ENCODE measurements at places on chromosomes 3 and 15. TPM values are rescaled to one million over a fixed set of nuclear protein-coding genes. Genes with fewer than 3 reads are reported as not detected.

The LRTM1 gene
- not detected for total RNA-seq

The LRRC31 gene
- not detected for total RNA-seq

DNA sequence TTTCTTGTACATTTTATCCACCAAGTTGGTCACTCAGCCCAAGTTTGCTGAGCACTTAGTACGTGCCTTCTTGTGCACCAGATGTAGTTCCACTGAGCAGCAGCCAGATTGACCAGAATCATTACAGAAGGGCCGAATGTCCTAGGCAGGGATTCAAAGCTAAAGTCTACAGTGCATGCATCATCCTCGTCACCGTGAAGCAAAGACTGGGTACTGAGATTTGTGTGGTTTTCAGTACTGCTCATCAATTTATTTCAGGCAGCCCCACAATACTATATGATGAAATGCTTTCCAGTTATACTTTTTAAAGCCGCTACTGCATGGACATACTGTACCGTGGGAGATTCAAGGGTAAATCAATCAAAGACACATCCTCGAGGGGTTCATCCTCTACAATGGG lies 227.0 kb downstream of the ARRDC4 start:
- no peak for DNase-seq

GRCh38 chr15:89575146-89575655 lies at the start of gene TICRR:
Gene TICRR, plus strand, starts transcription at chr15:89575469. Its CDS starts 118 bp downstream, at chr15:89575587.
- peak; percentile 99 for DNase-seq

DNA sequence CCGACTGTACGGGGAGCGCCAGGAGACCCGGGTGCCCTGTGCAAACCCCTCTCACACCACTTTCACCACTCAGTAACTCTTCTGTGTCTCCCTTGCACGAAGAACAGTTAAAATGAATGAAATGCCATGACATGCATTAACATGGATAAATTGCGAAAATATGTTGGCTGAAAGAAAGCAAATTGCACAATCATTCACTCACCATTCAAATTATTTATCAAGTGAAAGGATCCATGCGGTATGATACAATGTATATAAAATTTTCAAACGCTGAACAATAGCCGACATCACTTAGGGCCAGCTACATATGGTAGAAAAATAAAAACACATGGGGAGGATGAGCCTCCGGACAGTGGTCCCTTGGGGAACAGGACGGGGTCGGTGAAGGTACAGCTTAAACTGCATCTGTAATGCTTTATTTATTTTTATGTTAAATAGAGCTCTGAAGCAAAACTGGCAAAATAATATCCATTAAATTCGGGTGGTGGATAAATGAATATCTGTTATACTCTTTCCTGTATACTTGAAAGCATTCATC lies 45.9 kb downstream of the SLC12A8 start:
- no peak for DNase-seq

DNA sequence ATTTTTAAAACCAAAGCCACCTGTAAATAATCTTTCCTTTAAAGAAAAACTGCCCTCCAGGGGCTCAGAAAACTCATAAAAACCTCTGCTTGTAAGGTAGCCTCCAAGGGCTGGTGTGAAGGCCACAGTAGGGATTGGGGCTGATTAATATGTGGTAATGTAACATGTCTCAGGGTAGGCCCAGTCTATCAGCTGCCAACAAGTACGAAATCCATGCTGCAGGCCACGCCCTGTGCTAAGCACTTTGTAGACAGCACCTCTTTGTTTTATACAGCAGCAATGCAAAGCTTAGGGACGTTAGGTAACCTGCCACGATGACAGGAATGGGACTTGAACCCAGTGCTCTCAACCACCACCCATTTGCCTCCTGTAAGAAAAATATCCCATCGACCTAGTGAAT lies 65.6 kb upstream of the PRICKLE2 start:
- DNase-seq, result no peak

- DNase-seq, result no peak
Measured at GRCh38 chr3:60427109-60427508, 824.1 kb downstream of the FHIT start.

DNA sequence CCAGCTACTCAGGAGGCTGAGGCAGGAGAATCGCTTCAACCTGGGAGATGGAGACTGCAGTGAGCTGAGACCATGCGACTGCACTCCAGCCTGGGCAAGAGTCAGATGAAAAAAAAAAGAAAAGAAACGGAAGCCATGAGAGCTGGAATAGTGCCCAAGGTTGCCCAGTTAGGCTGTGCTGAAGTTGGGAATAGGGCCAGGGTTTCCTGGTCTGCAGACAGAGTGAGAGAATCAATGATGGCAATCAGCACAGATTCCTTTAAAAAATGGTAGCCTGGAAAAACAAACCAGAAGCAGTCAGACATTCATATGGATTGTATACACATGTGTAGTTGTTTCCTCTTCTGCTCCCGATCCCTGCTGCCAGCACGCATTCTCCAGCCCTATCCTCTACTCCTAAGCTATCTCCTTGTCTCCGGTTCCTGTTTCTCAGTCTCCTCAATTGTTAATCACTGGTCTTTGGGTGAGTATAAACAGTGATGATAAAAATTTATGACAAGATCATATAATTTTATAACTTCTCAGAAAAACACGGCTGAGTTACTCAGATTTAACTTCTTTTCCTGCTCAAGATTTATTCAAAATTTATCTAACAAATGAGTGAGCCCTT lies 316.2 kb upstream of the UMPS start:
- no peak for DNase-seq

GRCh38 chr3:36804295-36805055 lies 40.1 kb upstream of the DCLK3 start:
- DNase-seq, result no peak

DNA sequence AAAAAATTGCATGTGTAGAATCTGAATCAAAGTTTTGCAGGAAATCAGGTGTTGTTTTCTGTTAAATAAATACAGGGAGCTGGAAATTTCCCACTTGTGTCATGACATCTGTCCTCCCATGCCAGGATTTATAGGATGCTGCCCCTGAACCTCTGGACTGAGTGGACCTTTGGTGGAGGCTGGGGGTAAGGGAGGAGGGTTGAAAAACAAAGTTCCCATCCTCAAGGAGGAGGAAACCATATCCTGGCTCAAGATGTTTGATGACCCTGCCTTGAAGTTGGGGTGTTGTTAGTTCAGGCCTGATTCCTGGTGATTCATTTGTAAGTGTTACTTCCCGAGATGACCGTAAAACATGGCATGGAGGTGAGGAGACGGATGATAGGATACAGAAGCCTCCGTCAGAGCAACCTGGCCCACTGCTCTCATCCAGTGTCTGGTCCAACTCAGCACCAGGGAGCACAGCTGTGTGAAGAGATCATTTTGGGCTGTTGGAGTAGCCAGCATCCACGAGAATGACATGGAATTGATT lies 223.6 kb downstream of the CACNA2D3 start:
- DNase-seq, result no peak

DNA sequence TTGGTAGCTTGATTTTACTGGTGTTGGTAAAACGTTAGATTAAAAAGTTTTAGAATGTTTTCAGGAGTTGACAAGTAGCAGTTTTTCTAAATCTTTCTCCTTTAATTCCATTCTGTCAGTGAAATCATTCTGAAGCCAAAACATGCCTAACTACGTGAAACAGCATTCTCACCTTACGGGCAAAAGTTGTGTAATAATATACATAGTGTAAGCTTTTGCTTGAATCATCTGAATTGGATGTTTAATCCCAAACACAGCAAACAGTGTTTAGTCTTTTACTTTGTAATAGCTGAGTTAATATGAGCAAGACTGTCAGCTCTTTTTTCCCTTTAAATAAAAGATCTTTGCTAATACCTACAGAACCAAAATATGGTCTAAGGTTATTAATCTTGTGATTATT lies 100.6 kb downstream of the CYP19A1 start:
- no peak for DNase-seq

Measured in astrocyte (in vitro differentiated cells and primary cell).